ENCODE measurements at places on chromosomes 2 and 18.

GRCh38 chr2:229633556-229633955 is 80.8 kb downstream of the DNER start:
- DNase-seq, result no peak

GRCh38 chr2:85858841-85859240 is 29.9 kb downstream of the ST3GAL5 start:
- no peak for DNase-seq

- no peak for DNase-seq
Measured at GRCh38 chr18:5463390-5463789, 80.4 kb downstream of the EPB41L3 start.

GRCh38 chr2:74822771-74823566 is 11.0 kb upstream of the HK2 start:
- DNase-seq, result no peak

DNA sequence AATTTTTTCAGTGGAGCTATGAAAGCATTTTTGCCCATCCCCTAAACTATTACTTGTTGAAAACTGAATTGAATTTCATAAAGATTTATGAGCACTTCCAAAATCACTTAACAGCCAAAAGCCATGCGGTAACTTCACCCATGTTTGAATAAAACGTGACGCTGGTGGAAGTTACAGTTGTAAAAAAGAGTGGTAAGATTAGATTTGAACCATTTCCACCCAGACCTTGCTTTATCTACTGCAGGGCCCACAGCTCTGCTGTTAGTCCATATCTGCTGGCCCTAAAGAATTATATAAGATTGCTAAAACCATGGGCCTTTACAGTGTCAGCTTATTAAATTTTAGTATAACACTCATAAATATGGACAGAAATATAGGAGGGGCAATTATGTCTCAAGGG is 15.5 kb upstream of the ITGA4 start:
- DNase-seq, result no peak

DNA sequence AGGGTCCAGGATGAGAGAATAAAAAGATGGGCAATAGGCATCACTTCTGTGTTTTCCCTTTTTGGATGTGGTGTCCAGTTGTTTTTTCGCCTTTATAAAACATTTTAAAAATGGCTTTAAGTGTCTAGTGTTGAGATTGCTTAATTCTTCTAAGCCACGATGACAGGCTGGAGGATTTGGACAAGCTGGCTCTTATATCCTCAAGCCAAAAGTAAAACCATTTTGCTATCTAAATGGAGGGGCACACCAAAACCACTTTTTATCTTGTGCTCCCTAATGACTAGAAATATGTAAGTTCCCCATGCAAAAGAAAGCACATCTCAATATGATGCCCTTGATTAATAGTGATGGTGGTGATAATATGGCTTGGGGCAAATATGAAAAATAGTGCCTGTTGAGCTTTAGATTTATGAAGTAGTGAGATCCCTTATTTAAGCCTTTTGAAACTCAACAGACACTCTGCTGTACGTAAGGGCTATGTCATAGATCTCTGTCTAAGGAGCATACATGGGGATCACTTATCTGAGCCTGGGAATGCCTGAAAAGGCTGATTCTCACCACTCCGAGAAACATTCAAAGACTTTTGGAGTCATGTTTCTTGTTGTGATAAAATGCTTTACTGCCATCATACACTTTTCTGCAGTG is 185.5 kb downstream of the KCNS3 start:
- no peak for DNase-seq

GRCh38 chr2:238256594-238257104 is 16.8 kb upstream of the HES6 start:
- peak; percentile 75 for DNase-seq

GRCh38 chr18:62537042-62537894 is 14.4 kb downstream of the ZCCHC2 start:
- no peak for DNase-seq

DNA sequence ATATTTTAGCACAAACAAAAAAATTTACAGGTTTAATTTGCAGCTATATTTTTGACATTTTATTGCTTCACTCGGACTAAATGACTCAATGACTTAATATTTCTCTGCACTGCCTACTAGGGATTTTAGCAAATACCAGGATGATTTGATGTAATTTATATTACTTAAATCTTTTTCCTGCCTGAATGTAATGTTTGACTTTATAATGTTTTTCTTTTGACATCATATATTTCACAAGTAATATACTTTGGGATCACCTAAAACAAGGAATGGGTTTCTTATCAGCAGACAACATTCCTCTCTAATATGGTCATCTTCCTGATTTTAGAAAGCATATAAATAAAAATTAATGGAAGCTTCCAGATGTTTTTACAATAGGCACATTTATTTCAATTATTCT is 253.2 kb upstream of the EPC2 start:
- no peak for DNase-seq

DNA sequence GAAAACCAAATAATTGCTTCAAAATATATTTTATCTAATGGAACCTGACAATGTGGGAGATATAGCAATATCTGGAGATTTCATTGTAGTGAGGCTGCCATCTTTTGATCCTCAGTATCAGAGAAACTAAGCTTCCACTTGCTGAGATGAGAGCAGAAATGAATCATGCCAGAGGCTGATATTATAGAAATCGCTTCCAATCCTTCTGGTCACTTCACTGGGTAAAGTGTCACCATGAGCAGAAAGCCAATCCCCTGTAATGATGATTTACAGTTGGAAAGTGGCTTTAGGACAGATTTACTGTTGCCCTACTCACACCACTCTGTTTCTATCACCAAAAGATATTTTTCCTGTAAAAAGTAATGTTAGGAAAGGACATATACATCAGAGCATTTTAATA is 365.0 kb upstream of the VRK2 start:
- no peak for DNase-seq

DNA sequence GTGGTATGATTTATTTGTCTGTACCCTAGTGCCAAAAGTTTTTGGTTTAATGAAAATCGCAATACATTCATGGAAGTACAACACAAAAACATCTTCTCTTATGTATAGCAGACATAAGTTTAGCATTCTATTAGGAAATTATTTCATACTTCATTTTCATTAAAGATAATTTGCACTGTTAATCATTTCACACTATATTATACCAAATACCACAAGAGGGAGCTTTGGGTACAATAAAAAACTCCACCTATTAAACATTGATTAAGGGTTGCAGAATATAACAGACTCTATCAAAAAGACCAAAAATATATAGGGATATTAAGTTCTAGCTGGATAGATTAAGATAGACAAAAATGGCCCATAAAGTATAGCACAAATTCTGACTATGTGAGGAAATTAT is 79.0 kb downstream of the SLC66A3 start:
- DNase-seq, result no peak

DNA sequence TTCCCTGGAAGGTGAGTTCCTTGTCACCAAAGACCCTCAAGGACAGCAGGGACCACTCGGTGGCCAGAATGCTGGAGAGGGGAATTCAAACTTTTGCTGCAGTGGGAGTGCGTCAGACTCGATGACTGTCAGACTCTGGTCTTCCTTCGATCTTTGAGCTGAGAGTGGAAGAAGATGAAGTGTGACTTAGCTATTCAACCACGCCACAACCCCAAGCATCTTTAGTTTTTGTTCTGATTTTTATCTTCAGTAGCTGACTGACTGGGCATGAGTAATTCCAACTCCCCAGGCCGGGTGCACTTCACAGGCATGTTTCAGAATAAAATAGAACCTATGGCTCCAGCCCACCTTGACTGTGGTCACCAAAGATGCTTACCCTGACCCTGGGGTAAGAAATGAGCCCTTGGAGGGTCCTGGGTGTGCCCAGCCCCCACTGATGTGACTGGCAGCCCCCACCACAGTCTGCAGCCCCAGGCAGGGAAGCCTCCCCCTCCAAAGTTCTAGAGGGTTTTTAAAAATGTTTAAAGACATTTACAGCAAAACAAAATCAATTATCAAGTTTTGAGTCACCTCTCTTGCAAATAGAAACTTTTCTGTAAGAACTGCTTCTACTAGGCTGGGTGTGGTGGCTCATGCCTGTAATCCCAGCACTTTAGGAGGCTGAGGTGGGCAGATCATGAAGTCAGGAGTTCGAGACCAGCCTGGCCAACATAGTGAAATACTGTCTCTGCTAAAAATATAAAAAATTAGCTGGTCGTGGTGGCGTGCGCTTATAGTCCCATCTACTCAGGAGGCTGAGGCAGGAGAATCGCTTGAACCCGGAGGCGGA is 24.9 kb upstream of the YWHAQ start:
- no peak for DNase-seq

GRCh38 chr2:196217116-196217515 is 45.7 kb upstream of the STK17B start:
- DNase-seq, result no peak

DNA sequence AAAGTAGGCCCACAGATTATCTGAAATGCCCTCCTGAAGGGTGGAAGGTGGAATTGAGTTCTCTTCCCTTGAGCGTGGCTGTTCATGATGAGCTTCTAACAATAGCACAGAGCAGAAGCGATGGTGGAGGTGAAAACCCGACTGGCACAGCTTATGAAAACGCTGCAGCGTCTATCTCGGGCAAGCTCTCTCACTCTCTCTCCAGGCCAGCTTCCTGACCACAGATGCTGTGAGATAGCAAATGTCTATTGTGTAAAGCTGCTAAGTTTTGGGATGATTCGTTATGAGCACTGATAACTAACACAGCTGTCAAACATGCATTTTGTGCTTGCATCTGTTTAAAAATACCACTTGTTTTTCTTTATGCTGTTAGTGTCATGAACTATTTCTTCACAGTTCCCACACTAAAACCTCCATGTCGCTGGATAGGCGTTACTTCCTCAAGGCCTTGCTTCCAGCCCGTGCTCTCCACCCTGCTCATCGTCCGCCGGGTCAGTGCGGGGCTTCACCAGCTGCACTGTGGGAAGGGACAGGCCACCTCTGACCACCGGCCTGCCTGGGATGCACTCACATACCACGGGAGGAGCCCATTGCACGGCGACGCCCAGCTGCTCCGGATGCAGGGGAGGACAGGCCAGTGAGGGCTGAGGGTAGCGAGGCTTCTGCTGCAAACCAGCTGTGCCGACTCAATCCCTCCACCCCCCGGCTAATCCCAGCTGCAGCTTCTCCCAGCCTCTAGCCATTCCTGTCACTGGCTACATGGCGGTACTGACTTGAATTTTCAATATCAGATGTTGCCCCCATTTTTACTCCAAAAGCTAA is 60.0 kb upstream of the OTOS start:
- no peak for DNase-seq

GRCh38 chr2:143584936-143585335 is 455.7 kb downstream of the ARHGAP15 start:
- DNase-seq, result no peak

GRCh38 chr2:238216651-238217184 is 13.2 kb upstream of the ILKAP start:
- no peak for DNase-seq

DNA sequence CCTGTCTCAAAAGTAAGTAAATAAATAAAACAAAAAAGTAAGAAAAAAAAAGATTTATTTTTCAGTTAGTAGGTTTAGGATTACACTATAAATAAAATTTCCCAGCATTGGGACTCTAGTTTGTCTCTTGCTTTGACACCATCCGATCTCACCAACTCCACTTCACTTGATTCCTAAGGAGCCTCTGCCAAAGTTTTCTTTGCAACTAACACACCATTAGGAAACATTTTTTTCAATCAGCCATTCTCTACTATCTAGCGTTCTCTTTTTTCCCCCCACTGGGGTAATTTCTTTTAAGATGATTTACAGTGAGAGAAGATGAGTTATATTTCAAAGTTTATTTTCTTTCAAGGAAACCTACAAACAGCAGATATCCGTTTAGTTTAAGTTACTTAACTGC is 10.6 kb upstream of the NEMP2 start:
- DNase-seq, result no peak

GRCh38 chr2:229947544-229947943 is 25.2 kb downstream of the FBXO36 start:
- DNase-seq, result no peak

DNA sequence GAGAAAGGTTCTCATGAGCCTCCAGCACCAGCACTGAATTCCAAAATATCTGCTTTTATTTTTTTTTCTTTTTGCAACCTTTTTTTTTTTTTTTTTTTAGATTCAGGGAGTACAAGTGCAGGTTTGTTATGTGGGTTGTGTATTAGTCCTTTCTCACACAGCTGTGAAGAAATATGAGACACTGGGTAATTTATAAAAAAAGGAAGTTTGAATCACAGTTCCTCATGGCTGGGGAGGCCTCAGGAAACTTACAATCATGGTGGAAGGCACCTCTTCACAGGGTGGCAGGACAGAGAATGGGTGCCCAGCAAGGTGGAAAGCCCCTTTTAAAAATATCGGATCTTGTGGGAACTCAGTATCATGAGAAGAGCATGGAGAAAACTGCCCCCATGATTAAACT is 7.9 kb upstream of the TMX3 start:
- DNase-seq, result no peak

DNA sequence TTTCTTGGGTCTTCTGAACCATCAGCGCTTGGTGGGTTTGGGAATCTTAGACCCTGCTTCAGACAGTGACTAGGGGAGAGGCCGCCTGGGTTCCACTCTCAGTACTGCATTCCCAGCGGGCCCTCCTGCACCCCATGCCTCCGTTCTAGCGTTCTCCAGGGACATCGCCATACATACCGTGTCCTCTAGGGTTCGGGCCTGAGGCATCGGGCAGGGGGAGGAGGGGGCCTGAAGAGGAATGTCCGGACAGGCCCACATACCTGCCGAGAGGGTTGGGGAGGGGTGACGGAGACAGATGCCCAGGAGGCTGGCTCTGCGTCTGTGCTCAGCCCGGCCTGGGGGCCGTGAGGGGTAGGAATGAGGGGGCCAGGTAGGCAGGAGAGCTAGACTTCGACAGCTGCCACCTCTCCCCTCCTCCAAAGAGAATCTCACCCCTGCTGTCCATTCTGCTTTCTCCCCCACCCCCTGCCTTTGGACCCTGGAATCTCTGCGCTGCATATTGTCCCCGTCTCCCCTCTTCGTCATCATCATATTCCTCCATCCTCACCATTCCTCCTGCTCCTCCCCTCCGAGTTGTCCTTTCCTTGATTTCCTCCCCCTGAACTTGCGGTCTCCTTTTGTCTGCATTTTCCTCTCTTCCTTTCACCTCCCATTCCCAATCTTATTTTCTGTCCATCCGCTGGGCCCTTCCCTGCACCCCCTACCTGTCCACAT is 7.8 kb upstream of the WNT10A start:
- DNase-seq, result no peak

GRCh38 chr2:232699110-232699509 is 2.0 kb downstream of the GIGYF2 start:
- DNase-seq, result no peak

DNA sequence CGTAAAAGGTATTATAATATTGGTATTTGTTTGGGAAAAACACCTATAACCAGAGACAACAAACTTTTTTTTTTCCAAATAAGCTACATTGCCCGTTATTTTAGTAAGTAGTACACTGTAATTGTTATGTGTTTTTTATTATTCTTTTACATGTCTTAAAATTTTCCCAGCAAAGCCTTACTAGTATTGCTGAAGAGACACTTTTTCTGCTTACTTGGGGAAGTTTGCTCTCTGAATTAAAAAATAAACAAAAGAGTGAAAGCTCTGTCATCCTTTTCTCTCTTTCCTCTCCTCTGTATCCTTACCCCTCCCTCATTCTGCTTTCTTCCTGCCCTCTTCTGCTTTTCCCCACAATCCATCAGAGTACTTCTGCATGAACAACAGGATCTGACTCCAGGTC is 25.6 kb upstream of the LDLRAD4 start:
- DNase-seq, result no peak

GRCh38 chr2:102667072-102667471 is 47.7 kb downstream of the SLC9A2 start:
- DNase-seq, result no peak

Measured in T-helper 1 cell (primary cell).